ENCODE measurements at places on chromosomes 1 and 21.

DNA sequence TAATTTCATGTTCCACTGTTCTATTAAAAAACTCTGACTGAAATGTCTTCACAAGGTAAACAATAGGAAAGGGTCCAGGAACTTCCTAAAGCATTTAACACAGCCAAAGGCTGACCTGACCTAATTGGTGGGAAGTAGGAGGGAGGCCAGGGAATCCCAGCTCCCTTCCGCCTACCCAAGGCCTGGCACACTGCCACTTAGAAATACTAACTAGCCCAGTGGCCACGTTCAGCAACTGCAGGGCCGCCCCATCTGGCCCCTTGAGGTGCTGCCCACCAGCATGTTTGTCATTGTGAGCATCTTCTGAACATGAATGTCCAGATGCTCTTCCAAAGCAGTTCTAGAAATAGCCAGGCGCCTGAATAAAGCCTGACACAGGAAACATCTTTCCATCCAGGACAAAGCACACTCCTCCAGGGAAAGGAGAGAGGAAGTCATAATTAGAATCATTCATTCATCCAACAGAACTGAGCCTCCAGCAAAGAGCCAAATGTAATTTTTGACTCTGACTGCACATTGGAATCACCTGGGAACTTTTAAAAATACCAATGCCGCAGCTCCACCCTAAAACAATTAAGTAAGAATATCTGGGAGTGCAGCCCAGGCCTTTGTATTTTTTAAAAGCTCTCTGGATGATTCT, 44.6 kb upstream of the BCL9 start:
- DNase-seq, result peak; percentile 3

DNA sequence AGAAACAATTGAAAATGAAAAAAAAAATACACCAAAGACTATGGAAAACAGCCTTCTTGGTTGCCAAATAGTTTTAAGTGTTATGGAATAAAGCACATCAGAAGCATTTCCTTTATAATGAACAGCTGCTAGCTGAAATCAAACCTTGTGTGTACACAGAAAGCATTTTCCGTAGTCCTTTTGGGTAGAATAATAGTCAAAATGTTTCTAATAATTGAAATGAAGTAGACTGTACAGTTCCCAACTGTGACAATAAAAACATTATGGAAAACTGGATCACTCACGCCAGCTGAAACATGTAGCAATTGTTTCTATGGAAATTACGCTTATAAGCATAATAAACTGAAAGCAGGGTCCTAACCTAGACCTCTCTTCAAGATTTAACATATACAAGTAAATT, 856.3 kb upstream of the B3GALT2 start:
- no peak for DNase-seq

DNA sequence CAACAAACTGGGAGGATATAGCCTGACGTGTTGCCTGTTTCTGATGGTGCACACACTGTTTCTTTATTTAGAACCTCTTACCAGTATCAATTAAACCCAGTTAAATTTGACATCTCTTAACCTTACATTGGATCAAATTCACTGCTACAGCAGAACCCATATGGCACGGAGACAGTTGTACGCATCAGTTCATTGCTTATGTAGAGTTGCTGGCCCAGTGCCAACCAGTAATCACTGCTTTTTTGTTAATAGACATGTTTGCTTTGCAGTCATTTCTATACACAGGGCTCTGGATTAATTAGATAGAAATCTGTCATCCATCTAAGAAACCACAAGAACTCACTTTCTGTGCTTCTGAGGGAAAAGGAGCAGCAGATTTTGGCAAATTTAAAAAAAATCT, 154.0 kb downstream of the RWDD3 start:
- DNase-seq, result no peak

DNA sequence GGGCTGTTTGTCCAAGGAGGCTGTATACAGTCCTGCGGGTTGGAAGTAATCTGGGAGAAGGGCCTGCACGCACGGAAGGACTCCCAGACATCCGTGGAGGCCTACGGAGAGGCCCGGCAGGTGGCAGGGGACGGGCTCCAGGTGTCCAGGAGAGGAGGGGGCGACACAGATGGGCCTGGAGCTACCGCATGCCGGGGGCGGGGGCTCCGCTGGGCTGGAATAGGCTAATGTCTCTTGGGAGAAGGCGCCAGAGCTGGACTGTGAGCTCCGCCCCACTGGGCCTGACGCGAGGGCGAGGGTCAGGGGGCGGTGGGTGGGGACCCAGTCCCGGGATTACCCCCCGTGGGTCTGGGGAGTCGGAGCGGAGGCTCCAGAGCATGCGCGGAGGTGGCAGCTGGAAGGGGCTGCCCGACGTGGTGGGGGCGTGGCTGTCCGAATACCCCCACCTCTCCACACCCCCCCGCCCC, 659 bp downstream of the AGO1 start:
- no peak for DNase-seq

GRCh38 chr1:110200666-110201065, 9.4 kb upstream of the KCNC4 start:
- no peak for DNase-seq

DNA sequence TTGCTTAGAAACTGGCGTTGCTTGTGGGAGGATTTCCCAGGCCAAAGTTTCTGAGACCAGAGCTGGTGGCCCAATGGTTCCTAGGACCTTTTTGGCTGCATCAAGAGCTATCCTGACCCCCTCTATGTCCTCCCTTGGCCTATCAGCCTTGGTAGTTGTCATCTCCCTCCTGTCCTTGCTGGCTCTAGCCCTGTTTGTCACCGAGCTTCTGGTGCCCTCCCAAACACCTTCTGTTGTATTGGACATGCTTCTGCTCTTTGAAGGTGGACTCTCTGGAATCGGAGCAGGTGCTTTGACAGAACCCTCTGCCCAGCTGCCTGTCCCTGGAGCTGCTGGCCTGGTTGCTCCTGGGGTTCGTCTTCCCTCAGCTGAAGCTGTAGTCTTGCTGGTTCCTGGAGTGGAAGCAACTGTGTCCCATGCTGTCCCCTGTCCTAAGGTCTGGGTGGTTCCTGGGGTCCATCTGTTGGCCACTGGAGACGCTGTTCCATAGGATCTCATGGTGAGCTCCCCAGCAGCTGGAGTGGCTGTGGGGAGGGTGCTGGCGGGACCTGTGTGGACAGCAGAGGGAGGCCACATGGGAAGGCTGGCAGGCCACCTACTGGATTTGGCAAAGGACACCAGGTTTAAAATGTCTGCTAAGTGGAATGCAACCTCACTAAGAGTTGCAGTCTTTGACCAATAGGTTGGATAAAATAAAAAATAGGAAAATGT, 9.4 kb downstream of the FCAMR start:
- no peak for DNase-seq
